ENCODE measurements at places on chromosomes 7 and 10.

DNA sequence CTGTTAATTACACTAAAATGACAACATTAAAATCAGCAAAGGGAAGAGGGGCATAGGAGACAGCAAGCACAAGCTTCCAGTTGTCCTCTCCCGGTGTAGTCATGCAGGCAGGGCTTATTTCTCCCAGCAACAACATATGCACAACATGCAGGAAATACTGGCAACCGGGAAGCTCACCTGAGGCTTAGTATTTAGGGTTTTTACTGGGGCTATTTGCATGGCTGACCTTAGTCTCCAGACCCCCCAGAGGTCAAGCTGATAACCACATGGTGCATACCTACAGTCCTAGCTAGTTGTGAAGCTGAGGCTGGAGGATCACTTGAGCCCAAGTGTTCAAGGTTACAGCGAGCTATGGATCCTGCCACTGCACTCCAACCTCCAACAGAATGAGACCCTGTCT is 12.8 kb upstream of the JMJD1C start:
- DNase-seq, result no peak

GRCh38 chr10:35492386-35493195 is 112.5 kb upstream of the GJD4 start:
- DNase-seq, result no peak

GRCh38 chr10:91343010-91343409 is 67.1 kb upstream of the HECTD2 start:
- no peak for DNase-seq

GRCh38 chr7:44959433-44959951 is 19.3 kb downstream of the MYO1G start:
- no peak for DNase-seq

DNA sequence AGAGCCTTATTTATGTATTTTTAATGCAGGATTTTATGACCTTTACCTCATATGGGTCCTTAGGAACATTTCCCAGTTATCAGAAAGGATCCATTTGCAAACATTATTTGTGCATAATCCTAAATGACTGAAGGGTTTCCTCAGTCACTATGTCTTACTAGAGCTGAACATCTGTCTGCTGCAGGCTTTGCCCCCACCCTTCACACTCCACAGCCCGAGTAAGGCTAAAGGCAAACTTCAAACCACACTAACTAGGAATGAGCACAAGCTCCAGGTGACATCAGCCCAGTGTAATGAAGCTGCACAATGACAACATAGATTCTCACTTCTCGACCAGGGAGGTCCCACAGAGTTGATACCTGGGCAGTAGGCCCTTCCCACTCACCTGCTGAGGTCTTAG is 491.3 kb upstream of the MKI67 start:
- DNase-seq, result no peak

- DNase-seq, result no peak
These were observed 72.9 kb upstream of the AMPH start for GRCh38 chr7:38704041-38704547.

- no peak for DNase-seq
These were observed 220.6 kb downstream of the CCDC3 start for GRCh38 chr10:12780634-12781601.

- DNase-seq, result no peak
These were observed 39.8 kb upstream of the LANCL2 start for GRCh38 chr7:55325371-55325792.

DNA sequence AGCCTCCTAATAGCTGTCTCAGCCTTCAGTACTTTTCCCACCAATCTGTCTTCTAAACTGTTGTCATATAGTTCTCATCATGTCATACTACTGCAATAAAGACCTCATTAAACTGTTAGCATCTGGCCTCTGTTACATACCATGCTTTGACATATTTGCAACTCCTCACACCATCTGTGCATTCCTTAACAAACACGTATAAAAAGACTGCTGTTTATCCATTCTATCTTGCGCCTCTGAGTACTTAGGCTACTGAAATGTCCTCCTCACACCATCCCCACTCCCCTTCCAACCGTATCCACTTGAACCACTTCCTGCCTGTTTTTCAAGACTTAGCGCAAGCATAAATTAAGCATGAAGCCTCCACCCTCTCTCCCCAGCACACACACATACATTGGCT is 41.6 kb downstream of the SLC16A9 start:
- no peak for DNase-seq

- no peak for DNase-seq
These were observed 93.9 kb upstream of the RET start for GRCh38 chr10:42982891-42983506.

DNA sequence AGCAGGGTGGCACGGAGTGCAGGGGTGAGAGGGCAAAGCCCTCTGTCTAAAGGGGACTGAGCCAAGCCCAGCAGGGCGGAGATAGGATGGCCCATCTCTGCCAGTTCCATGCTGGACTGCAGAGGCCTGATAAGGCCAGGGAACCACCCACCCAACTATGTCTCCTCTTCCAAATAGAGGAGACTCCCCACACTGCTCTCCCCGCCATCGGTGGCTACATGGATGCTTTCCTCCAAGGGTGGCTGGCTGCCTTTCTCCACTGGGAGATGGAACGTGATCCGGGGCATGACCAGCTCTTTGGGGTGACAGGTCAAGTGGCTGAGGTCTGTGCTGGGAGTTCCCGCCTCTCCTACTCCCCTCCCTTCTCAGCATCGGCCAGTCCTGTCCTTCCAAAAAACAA is 58.1 kb upstream of the MXI1 start:
- no peak for DNase-seq

- no peak for DNase-seq
These were observed 131.7 kb downstream of the SLC16A9 start for GRCh38 chr10:59577984-59578383.

GRCh38 chr7:46129831-46130230 is 208.8 kb upstream of the IGFBP3 start:
- no peak for DNase-seq

DNA sequence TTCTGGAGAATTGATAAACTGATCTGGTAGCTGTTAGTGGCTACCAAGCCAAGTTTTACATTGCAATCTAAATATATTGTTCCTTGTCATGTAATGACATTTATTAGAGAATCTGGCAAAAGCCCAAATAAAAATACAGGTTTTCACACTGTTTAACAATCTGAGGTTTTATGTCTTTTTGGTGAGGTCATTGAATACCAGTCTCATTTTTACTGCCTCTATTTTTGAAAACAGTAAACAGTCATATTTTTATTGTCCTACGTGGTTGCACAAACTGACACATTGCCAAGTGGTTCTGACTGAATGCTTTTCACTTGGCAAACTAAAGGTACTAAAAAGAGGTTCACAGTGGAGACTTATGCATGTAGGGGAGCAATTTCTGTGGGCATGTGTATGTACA is 157.5 kb downstream of the PRKG1 start:
- DNase-seq, result no peak

DNA sequence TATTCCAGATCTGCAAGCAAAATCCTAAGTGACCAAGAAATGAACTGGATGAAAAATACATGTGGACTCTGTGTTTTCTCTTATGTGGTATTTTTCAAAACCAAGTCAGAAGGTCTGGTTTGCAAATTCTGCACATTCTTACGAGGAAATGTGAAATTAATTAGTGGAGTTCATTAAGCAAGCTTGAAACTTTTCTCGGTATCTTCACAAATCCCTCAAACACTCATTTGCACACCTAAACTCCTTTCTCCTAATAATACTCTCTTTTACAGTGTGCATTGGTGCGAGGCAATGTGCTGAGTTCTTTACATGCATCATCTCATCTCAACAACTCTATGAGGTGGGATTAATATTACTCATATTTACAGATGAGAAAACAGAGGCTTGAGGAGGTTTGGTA is 82.1 kb downstream of the MTERF1 start:
- no peak for DNase-seq

- no peak for DNase-seq
These were observed 8.6 kb downstream of the SMIM30 start for GRCh38 chr7:113109718-113110117.

DNA sequence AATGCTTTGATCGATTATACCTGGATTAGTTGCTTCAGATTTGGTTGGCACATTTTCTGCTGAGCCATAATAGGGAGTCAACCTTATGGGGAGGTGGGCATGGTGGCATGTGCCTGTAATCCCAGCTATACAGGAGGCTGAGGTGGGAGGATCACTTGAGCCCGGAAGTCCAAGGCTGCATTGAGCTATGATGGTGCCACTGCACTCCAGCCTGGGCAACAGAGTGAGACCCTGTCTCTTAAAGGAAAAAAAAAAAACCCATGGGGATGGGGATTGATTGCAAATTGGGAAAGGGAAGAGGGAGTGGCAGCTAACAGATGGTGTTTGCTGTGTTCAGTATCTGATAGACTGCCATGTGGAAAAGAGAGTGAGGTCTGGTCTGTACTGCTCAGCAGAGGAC is 11.1 kb downstream of the STK17A start:
- no peak for DNase-seq

DNA sequence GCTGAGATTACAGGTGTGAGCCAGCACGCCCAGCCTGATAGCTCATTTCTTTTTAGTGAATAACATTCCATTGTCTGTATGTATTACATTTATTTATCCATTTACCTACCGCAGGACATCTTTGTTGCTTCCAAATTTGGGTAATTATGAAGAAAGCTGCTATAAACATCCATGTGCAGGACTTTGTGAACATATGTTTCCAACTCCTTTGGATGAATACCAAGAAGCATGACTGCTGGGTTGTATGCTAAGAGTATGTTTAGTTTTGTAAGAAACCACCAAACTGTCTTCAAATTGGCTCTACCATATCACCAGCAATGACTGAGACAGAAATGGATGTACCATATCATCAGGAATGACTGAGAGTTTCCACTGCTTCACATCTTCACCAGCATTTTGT is 200.2 kb upstream of the TMEM196 start:
- no peak for DNase-seq

- no peak for DNase-seq
These were observed 22.6 kb downstream of the HSPA12A start for GRCh38 chr10:116719804-116720203.

DNA sequence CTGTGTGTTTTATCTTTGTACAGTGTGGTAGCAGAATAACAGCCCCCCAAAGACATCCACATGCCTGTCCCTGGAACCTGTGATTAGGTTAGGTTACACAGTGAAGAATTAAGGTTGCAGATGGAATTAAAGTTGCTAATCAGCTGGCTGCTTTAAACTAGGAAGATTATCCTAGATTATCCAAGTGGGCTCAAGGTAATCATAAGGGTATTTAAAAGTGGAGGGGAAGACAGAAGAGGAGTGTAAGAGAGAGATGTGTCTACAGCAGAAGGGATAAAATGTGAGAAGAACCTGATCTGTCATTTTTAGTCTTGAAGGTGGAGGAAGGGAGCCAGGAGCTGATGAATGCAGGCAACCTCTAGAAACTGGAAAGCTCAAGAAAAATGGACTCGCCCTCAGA is 117.6 kb downstream of the ARHGAP22 start:
- no peak for DNase-seq

DNA sequence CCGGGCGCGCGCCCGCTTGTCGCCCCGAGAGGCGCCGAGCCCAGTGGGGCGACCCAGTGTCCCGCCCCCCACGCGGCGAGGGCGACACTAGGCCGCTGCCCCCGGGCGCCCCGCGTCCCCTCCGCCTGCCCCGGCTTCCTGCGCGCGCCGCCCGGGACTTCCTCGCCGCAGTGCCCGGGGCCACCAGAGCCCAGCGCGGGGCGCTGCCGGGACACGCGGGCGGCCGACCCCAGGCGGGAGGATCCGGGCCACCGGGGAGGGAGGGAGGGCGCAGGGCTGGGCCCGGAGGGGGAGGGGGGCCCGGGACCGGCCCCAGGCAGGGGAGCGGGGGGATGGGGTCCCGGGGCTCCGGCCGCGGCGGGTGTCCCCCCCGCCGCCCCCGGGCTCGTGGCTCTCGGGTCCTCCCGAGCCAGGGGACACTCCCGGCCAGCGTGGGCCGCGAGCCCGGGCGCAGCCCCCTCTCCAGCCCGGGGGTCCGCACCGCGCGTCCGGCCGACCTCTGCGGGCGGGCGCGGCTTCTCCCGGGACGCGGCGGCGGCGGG is 435 bp upstream of the PWWP2B start:
- DNase-seq, result peak; percentile 36

DNA sequence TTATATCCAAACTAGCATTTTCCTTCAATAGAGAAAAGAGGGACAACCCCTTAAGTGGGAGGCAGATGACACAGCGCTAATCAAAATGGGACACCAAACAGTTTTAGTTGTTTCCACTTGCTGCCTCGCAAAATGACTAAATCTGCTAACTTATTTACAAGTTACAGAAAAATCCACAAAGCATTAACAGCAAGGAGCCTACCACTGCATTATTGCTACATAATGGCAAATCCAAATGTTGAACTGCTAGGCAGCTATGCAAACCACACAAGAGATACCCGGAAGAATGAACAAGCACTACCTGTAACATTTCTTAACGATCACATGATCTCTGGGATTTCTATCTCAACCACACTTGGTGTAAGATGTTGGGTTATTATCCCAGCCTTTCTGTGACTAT is 96.7 kb downstream of the SFMBT2 start:
- no peak for DNase-seq

DNA sequence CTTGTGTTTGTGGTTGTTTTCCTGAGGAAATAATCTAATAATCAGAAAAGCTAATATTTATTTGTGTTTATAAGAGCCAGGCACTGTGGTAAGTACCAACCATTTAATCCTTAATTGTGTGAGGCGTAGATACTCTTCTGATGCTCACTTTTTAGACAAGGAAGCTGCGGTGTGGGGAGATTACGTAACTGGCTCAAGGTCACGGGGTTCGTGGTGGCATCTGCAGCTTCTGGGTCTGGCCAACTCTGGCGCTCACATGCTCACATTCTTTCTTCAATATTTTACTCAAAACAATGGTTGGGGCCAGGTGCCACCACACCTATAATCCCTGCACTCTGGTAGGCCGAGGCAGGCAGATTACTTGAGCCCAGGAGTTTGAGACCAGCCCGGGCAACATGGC is 77.6 kb downstream of the RALA start:
- DNase-seq, result no peak

GRCh38 chr7:136617176-136617575 is 251.3 kb upstream of the CHRM2 start:
- DNase-seq, result no peak

DNA sequence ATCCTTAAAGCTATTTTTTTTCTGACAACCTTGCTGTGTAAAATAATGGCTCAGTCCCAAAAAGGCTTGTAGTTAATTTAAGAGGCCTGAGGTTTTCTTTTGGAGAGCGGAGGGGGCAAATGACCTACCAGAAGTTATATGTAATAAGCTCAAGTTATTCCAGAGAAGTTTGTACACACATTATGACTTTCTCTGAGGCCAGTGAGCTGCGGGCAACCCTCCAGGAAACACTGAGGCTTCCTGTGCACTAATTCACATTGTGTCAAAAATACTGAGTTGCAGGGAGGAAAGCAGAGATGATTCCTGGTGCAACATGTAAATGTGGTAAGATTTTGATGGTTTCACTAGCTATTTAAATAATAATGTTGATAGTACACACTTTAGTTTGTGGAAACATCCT is 188.6 kb downstream of the DIP2C start:
- no peak for DNase-seq

- no peak for DNase-seq
These were observed 10.2 kb downstream of the NDST2 start for GRCh38 chr10:73801253-73801590.

DNA sequence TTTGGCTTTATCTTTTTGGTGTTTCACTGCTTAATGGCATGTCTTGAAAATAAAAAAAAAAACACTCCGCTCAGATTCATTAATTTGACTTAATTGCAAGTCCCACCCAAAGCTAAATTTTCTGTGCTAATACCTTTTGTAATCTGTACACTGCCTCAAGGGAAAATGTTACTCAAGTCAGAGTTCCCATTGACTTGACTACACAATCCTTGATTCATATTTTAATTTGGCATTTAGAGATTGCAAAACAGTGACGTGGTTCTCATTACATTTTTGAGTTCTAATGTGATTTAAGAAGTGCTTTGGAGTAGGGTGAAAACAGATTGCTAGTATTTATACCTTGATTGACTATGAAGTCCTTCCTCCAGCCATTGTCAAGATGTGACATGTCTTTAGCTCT is 21.3 kb upstream of the LIPM start:
- no peak for DNase-seq
